Left renal cortex interstitium (tissue), 4 donors: ENCODE measurements at places on chromosomes 12 and 14.
A peak's percentile ranks its signal among the peaks of the same experiment; 100 is the strongest.

DNA sequence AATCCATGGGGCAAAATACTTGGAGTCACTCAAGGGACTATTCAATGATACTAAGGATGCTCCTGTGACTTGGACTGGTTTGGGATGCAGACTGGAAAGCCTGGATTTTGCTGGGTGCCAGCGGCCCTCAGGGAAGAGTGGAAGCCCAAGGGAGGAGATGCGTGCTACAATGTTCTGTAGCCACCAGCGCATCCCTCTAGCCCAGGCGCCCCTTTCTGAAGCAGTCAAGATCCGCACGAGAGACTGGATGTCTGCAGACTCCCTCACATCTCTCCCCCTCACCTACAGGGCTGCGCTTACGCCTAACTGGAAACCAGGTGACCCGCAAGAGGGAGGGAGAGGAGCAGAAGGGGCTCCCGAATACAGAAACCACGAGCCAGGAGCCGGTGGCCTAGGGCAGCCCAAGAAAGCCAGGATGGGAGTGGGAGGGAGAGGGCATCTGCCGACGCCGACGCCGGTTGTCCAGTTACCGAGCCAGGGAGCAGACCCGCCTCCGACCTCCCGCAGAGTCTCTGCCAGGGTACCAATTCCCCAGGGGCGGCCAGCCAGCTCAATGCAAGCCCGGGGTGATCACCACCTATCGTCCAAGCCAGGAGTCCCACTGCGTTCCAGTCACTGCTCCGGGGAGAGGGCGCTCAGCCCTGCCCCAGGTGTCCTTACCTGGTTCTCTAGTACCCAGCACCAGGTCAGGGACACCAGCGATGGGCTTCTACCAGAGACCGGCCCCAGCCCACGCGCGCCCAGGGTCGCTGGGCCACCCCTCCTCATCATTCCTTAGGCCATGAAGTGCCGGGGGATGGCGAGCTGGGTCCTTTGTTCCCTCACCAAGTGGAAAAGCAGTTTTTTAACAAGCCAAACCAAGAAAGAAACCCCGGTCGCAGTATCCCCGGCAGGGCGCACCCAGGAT, 1.2 kb downstream of the NTN4 start:
- DNase-seq = no peak

- DNase-seq = no peak
Observed at GRCh38 chr12:27521981-27522380, 2.0 kb upstream of the PPFIBP1 start.

DNA sequence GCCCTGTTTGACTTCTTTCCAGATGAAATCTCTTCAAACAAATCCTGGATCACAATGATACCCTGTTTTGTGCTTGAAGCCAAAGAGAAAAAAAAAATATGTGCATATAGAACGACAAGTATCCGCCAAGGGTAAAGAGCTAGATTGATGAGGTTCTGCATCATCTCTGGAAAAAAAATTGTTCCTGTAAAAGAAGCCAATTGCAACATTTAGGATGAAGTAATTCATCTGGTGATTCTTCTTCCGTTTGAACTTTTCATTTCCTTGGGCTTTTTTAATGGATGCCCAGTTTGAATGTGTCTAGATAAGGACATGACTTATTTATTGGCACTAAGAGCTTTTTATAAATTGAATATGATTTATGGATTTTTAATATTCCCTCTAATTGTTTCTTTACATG, 38.1 kb upstream of the NPAS3 start:
- no peak for DNase-seq

DNA sequence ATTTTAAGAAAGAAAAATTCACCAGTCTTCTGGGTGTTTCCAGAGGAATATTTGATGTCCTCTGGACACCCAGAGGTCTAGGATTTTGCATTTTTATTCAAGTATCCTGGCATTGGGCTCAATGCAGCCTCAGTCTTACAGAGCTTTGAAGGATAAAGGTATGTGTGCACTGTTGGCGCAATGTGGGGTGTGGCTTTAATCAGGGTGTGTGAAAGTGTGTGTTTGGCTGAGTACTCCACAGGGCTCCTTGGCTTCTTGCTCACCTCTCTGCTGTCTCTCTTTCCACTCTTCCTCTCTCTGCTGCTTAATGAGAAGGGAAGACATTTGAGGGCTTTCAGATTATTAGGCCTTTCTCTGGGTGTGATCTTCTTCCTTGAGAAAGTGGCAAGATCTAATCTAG, 193.3 kb upstream of the CCND2 start:
- no peak for DNase-seq

DNA sequence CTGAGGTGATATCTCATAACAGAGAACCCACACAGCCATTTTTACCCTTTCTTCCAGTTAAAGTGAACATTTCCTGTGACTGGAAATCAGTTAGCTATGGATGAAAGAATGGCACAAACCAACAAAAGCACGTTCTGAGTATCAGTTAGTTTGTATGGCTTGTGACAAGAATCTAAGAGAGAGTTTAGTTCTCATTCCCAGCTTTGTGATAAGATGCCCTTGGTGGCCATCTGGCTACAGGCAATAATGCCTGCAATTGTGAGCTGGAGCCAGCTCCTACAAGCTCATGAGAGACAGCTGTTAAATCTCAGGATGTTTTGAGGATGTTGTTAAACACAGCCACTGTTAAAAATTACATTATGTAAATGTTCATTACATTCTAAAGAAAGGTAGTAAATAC, 122.0 kb upstream of the FRMD6 start:
- DNase-seq = no peak

DNA sequence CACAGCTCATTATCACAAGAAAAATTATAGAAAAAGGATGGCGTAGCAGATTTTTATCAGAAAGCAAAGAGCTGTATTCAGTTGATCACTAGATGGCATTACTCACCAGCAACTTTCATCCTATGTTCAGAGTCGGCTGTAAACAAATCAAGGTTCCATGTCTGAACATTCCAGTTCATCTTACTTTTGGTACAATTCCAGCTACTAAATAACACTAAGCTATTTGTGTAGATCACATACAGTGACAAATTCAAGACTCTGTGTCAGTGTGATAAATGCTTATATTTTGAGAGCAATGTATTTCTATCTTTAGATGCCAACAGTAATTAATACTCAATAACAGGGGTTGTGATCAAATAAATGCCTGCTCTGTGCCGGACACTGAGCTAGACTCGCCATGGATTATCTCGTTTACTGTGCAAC, 30.1 kb downstream of the NRDE2 start:
- no peak for DNase-seq

DNA sequence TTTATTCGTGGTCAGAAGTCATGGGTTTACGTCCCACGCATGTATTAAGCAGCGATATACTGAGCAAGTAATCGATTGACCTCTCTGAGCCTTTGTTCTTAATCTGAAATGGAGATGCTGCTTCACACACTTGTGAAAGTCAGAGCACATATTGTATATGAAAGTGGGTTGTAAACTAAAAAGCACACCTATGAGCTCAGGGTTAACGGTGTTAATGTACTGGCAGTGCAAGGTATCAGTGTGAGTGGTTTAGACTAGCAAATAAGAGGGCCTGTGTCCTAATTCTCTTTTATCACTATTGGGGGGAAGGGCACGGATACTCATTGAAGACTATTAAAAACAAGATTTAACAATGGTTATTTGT, 676 bp downstream of the MRPL42 start:
- DNase-seq = peak; percentile 18

- DNase-seq = no peak
Observed at GRCh38 chr14:49942090-49942489, 49.2 kb downstream of the ARF6 start.

DNA sequence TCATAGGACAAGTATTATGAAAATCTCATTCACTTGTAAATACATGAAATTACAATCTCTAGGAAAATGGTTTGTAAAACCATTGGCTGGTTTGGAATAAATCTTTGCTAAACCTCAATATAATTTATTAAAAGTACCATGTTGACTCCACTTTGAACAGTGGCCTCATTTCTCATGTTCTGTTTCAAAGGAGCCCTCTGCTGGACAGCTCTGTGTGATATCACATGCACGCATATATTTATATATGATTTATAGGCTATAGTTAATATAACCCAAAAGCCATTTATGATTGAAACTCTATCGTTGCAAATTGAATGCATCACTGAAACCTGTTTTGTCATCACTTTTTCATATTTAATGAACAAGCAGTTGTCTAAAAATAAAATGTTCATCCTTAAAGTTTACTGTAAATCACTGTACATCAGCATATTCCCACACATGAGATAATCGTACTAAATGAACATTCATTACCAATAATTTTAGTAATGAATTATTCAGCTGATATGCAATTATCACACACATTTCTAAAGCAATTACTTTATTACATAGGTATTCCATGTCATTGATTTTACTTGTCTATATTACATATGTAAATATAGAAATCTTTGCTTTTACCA, 493.8 kb downstream of the NPAS3 start:
- no peak for DNase-seq

GRCh38 chr12:10272467-10272866, 35.2 kb upstream of the KLRD1 start:
- no peak for DNase-seq

- no peak for DNase-seq
Observed at GRCh38 chr14:103126873-103127304, 3.6 kb downstream of the TNFAIP2 start.

- DNase-seq = no peak
Observed at GRCh38 chr12:52519387-52519703, 849 bp downstream of the KRT5 start.

GRCh38 chr12:112564160-112564784, 145.5 kb downstream of the PTPN11 start:
- DNase-seq = no peak

DNA sequence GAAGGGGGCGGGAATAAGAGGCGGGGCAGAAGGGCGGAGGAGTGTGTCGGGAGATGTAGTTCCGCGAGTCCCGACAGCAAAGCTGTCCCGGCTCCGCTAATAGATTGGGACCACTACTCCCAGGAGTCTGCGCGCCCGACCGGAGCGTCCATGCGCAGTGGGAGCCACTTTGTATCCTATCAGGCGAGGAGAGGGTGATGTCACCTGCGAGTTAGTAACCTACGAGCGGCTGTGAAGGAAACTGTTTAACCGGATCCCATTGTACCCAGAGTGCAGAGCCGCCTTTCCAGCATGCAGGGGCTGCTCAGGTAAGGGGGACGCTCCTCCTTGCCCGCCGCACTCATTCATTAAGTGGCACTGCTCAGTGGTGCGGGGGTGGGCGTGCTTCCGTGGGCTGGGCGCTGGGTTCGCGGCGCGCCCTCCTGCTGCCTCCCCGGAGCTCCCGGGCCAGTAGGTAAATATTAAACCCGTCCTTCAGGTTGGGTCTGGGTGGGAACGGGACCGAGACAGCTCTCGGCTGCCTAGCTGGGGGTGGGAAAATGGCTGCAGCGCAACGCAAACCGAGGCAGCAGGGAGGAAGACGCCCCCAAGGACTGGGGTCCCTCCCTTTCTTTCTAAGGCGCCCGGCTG, at the start of gene DAAM1:
TSS of gene DAAM1 (plus strand) at position 207 of the 630 bp plus-strand sequence. CDS start 74,811 bp downstream, outside the sequence.
- peak; percentile 98 for DNase-seq

GRCh38 chr12:117975006-117975405, 6.2 kb upstream of the KSR2 start:
- DNase-seq = no peak

GRCh38 chr12:42886160-42886559, 296.6 kb upstream of the PRICKLE1 start:
- DNase-seq = no peak

DNA sequence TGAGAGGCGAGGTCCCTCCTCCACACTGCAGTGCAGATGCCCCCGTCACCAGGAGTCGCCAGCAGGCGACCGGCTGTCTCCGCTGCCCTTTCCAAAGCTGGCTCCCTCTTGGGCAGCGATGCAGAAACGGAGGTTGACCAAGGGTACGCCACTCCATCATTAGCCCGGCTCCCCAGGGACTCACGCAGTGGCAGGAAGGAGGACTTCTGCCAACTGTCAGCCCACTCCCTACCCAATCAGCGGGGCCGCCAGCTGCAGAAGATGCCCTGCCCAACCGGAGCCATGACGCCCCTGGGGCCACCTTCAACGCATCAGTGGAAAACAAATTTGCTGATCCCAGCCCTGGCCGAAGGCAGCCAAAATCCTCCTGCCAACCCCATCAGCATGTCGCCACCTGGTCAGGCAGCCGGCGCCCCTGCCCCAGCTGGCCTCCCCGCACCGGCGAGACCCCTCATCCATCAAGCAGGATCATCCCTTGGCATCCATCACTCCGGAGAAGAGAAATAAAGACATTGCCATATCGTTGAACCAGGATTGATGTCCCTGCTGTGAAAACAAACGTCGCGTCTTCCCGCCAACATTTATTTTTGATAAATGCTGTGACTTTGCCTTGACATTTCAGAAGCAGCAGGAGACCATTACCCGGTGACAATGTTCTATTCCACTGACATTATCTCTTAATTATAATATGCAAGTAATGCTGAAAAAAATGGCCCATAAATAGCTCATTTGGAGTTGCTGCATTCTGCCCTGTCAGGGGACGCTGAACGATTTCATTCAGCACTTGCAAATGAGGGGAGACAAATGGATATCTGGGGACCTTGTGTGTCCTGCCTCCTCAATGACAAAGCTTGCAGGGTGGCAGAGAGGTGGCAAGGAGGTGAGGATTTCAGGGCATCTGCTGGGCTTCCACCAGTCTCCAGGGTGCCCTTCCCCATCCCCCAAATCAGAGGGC, 105.1 kb downstream of the SCARB1 start:
- DNase-seq = no peak

- DNase-seq = peak; percentile 29
Observed at GRCh38 chr14:92254786-92255185, 68.2 kb upstream of the SLC24A4 start.

GRCh38 chr12:593396-594270, 69.6 kb downstream of the NINJ2 start:
- DNase-seq = no peak

GRCh38 chr14:104749111-104749649, 3.8 kb upstream of the SIVA1 start:
- DNase-seq = no peak

GRCh38 chr12:50932787-50933280, 19.5 kb upstream of the HIGD1C start:
- DNase-seq = no peak

DNA sequence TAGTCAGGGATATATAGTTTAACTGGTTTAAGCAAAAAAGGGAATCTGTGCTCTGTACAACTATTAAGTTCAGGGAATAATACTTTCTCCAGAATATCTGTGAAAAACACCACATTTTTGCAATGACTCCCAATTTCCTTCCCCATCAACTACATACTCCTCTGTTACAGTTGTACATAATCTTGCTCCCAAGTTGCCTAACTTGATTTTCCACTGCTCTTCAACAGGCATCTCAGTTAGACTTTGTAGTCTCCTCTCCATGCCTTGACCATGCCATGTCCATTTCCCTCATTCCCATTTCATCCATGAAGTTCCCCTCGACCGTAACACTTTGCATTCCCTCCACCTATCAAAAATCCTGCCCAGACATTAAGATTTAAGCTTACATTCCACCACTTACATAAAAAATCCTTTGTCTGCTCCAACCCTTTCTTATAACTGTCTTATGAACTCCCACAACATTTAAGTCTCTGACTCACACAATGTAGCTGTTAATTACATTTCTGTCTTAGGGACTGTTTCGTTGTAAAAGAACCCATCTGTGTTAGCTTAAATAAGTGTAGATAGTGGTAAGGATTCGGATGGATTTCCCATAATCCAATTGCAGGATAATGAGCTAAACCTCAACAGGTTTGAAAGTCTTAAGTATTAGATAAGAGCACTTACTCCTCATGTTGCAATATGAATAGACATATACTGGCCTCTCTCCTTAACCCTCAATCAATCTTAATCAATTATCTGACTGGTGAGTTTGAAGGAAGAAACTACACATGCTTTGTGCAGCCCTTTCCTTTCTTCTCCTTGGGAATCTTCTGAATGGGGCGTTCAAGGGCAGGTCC, 156.5 kb downstream of the PAWR start:
- no peak for DNase-seq
